NCI-H2171 (cell line): ENCODE measurements at places on chromosomes 16 and 17.

GRCh38 chr16:48091117-48091516, 64.7 kb downstream of the ABCC12 start:
- no peak for DNase-seq

- DNase-seq: no peak
These were observed 238.0 kb upstream of the TBX2 start for GRCh38 chr17:61161615-61162134.

- DNase-seq: no peak
These were observed 223.8 kb downstream of the IRF8 start for GRCh38 chr16:86122681-86123342.

GRCh38 chr17:79395545-79395944, 215.3 kb downstream of the RBFOX3 start:
- no peak for DNase-seq

- no peak for DNase-seq
These were observed 197.3 kb upstream of the SDK2 start for GRCh38 chr17:73841431-73842060.

GRCh38 chr16:4935241-4935855, 1.6 kb downstream of the PPL start:
- DNase-seq: no peak

- no peak for DNase-seq
These were observed 52.6 kb downstream of the CCDC57 start for GRCh38 chr17:82160075-82160474.

- DNase-seq: no peak
These were observed 179.3 kb downstream of the SEC14L1 start for GRCh38 chr17:77320044-77320440.

- no peak for DNase-seq
These were observed 41.5 kb downstream of the LDHD start for GRCh38 chr16:75074920-75075687.

DNA sequence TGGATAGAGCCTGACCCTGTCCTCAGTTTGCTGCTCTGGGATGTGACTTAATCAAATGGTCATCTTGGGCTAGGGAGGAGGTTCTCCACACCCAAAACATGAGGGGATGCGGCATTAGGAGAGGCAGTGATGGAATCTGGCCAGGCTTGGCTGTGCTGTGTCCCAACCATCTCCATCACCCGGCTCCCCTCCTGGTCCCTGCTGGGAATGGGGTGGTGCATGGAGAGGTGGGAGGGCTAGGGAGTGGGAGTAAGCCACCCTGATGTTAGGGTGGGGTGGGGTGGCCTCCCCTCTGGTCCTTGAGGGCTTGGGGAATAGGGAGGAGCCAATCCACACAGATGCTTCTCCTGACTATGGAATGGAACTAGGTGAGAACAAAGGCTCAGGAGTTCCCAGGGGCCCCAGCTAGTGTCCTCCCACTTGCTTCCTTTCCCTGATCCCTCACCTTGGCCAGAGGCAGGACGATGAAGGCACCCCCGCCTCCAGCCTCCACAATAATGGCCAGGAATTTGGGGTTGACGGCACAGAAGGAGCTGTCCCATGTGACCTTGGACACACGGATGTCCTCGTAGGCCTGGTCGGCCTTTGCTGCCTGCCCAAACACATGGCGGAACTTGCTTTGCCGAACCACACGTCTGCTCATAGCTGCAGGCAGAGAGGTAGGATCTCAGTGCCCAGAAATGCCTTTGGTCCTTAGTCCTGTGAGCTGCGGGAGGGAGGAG, 1.8 kb downstream of the CORO6 start:
- DNase-seq: no peak

GRCh38 chr17:49631496-49631895, 46.4 kb downstream of the SPOP start:
- no peak for DNase-seq

DNA sequence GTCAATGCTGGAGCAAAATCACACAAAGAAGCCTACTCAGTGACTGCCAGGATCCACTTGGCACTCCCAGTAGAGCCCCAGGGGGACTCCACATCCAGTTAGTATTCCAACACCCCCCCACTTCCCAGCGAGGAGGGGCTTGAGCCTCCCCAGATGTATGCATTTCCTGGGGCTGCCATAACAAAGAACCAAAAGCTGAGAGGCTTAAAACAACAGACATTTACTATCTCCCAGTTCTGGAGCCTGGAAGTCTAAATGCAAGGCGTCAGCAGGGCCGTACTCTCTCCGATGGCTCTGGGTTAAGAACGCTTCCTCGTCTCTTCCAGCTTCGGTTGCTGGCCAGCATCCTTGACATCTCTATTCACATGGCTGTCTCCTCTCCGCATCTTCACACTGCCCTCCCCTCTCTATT, 23.0 kb upstream of the GNA13 start:
- DNase-seq: no peak

GRCh38 chr16:66467611-66468010, 40.5 kb downstream of the BEAN1 start:
- DNase-seq: no peak

DNA sequence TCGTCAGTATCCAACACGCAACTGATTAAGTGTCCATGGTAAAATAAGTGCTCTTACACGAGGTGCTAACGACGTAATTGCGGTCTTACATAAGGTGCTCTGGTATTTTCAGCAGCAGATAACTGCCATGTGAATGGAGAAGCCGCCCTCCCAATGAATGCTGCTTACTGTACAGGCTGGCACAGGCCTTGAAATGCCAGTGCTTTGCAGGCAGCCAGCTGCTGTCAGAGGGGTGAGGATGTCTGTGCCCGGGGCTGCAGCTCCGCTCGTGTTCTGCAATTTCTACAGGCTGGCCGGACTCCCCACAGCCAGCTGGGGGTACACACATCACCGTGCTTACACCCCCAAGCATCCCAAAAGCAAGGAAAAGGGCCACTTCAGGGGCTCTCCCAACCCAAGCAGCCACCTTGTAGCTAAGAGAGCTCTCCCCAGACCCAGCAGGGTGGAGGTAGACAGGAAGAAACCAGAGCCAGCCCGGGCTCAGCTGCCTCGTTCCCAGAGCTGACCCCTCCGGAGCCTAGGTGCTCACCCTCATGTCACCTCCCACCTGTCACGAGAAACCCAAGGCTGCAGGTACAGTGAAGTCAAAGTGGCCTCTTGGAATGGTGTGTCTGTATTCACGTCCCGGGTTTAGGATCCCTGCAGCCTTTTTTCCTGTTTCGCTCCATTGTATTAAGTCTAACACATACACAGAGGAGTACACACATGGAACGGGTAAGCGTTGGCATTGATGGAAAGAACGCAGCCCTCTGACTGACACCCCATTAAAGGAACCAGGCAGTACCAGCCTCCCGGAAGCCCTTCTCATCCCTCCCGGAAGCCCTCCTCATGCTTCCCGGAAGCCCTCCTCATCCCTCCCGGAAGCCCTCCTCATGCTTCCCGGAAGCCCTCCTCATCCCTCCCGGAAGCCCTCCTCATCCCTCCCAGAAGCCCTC, 27.2 kb upstream of the RPH3AL start:
- no peak for DNase-seq

GRCh38 chr16:78763821-78764440, 664.5 kb downstream of the WWOX start:
- DNase-seq: no peak

GRCh38 chr17:80381416-80381923, 33.5 kb upstream of the ENDOV start:
- DNase-seq: no peak

- DNase-seq: no peak
These were observed 31.6 kb upstream of the CDH15 start for GRCh38 chr16:89139907-89140361.

DNA sequence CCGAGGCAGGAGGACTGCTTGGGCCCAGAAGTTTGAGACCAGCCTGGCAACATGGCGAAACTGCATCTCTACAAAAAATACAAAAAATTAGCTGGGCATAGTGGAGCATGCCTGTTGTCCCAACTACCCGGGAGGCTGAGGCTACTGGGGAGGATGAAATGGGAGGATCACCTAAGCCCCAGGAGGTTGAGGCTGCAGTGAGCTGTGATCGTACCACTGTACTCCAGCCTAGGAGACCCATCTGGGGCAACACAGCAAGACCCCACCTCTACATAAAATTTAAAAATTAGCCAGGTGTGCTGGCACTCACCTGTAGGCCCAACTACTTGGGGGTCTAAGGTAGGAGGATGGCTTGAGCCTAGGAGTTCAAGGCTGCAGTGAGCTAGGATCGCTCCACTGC, 1.8 kb downstream of the PAM16 start:
- DNase-seq: no peak

DNA sequence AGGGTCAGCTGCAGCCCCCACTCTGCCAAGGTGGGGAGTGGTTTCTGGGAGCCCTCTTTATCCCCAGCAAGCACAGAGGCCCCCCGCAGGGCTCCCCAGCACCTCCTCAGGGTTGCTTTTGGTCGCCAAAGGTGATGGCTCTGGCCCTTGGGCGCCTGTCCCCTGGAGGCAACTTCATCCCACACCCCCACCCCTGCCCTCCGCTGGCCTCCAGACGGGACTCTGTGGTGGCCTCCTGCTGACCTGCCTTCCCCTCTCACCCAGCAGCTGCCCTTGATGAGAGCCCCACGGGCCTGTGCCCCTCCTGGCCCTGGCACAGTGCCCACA, 7.8 kb upstream of the RHOT2 start:
- DNase-seq: no peak

GRCh38 chr17:61284174-61284573, 115.5 kb upstream of the TBX2 start:
- DNase-seq: no peak

GRCh38 chr17:57531648-57532504, 213.2 kb downstream of the CCDC182 start:
- no peak for DNase-seq

GRCh38 chr17:75404731-75405364, 630 bp downstream of the GRB2 start:
- DNase-seq: no peak

DNA sequence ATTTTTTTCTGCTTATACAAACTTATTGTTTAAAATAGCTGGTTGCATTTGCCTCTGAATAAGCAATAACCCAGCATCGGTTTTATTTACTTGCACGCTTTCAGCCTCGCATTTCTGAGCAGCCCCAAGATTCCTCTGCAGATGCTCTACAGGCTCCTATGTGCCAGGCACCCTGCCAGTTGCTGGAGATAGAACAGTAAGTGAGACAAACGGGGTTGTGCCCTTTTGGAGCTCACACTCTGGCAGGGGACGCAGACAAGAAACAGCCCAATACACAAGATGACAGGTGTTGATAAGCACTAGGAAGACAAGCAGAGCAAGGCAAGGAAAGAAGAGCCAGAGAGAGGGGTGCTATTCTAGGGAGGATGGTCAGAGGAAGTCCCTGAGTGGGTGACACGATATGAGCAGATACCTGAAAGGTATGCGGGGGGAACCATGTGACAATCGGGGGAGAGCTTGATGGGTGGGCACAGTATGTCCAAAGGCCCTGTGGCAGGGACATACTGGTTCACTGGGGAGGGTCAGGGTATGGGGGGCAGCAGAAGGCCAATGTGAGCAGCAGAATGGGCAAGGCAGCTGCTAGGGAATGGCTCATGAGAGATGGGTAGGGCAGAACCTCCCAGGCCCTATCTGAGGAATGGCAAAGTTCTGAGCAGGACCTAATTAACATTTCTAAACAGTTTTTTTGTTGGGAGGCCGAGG, 18.7 kb upstream of the ADORA2B start:
- DNase-seq: no peak
